ENCODE measurements at places on chromosomes 1 and 21.

GRCh38 chr21:35401476-35401875 is 352.4 kb upstream of the RUNX1 start:
- no peak for DNase-seq

DNA sequence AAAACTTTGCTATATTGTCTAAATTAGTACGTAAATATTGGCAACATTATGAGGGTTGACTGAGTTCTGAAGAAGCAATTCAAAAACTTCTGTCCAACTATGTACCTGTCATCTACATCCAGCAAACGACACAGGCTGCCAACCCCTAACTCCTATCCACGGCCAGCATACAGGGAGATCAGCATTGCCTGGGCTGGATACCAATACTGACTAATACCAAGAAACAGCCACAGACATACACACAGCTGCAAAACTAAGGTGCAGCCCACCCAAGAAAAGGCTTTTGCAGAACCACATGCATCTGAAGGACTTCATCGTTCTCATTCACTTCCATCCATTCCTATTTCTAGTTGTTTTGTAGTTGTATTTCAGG is 2.0 kb downstream of the KIAA0319L start:
- no peak for DNase-seq

DNA sequence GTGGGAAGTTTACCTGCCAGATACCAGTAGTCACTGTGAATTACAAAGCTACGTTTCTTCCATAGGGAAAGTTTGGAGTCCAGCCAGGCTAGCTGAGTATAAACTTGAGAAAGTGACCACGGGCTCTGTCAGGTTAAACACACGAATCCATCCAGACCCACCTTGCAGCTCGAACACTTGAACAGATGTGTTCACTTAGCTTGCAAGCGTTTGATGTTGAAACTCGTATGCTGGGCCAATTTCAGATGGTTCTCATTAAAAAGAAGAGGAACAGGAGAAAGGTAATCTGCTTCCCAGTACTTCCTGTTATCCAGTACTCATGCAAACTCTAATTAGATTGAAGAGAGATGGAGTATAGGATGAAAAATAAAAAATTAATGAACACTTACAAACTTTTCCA is 636.4 kb downstream of the SMYD3 start:
- DNase-seq: no peak

DNA sequence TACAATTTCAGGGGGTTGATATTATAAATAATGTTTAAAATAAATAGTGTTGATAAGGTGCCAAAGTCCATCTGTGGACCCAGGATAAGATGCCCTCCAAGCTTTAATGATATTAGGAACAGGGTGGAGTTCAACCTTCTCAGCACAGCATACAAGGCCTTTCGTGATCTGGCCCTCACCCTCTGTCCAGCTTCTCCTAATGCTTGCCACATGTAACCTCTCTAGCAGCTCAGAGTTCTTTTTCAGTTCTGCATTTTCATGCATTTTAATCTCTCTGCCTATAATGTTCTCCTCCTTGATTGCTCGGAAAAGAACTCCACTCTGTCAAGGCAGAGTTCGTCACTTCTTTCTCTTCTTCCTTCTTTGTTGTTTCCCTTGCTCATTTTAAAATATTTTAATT is 21.4 kb upstream of the SMAP2 start:
- DNase-seq: no peak

DNA sequence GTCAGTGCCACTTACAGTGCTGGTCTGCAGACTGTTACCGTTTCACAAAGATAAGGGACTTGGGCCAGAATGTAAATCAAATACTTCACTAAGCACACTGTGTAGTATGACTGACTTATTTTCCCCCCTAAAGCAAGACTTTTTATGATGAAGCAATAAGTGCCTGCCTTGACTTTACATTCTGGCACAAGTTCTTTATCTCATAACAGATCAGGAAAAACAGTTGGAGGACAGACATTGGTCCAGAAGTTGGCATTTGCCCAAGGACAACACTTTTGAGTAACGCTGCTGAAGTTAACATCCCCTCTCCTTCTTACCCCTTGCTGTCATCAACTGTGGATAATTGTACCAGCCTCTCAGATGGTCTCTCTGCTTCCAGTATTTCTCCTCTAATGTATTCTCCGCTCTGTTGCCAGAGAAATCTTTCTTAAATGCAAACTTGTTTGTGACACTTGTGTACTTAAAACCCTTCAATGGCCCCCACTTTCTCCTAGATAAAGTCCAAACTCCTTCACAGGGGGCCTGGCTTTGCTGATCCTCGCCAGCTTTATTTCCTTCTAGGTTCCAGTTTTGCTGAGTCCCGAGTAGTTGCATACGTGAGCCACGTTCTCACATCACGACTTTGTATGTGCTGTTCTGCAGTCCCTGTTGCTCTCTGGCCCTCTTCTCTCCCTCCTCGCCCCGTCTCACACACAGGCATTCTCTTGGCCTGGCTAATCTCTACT is 45.7 kb downstream of the S1PR1 start:
- no peak for DNase-seq

Measured in activated naive CD8-positive, alpha-beta T cell treated with anti-CD3 and anti-CD28 coated beads, Interleukin-2, amount 50 U/mL, for 24 hours (primary cell).